ENCODE measurements at places on chromosomes 11 and 22. TPM values are rescaled to one million over a fixed set of nuclear protein-coding genes. Genes with fewer than 3 reads are reported as not detected.

DNA sequence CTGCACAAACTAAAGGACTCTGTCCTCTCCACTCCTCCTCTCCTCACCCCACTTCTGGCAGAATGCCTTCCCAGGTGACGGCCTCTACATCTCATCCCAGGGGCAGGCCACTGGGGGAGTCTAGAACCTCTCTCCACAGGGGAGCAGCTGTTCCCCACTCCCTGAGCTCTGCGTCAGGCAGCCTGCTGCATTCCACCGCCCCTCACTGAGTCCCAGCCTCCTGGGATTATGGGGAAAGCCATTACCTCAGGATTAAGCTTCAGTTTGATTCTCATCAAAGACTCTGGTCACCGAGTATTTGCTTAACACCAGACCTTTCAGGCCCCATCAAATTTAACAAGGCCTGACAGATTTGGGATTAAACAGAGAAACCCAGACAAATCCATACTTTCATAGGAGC lies 405.9 kb downstream of the NXPE2 start:
- no peak for DNase-seq

DNA sequence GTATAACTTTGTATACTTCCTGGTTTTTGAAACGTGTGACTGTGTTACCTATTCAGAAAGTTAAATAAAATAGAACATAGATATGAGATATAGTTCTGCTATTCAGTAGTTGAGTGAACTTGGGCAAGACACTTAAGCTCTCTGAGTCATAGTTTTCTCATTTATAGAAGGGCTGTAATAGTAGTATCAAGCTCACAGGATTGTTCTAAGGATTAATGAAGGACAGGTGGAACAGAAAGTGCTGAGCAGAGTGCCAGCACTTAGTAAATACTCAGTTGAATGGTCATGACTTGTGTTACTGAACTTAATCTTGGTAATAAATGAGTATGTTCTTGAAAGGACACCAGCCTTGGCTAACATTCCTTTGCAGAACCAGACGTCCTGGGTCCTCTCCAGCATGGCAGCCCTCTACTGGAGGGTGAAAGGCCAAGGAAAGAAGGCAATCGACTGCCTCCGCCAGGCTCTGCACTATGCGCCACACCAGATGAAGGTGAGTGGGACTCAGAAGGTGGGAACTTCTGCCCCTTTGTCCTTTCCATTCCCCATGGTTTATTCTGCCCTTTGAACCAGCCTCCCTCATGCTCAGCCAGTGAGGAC lies 131.2 kb downstream of the TTC17 start:
- no peak for DNase-seq

- peak; percentile 55 for DNase-seq
Observed at GRCh38 chr22:43985532-43985931, 30.3 kb downstream of the SAMM50 start.

GRCh38 chr11:126917531-126918204 lies 82.9 kb downstream of the KIRREL3 start:
- DNase-seq = no peak

The XPNPEP3 gene
- total RNA-seq = 18.5 TPM

GRCh38 chr11:99327066-99327465 lies 306.3 kb downstream of the CNTN5 start:
- no peak for DNase-seq

DNA sequence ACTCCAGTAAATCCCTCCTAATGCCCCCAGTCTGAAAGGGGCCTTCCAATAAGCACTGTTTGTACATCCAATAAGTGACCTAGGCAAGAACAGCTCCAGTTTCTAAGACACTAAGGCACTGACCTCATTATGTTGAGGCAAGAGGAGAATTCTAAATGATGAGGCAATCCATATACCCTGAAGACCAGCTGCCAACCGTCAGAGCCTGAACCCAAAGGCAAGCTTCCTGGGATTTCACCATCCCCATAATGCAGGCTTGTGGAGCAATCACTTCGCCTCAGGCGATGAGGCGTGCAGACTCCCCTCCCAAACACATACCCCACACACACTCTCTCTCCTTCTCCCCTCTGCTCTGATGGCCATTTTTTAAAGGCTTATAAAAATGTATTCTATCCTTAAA lies 49.5 kb downstream of the LGR4 start:
- no peak for DNase-seq

The MS4A1 gene
- 0.22 TPM for total RNA-seq

The C1QTNF5 gene
- total RNA-seq = 52.9 TPM

DNA sequence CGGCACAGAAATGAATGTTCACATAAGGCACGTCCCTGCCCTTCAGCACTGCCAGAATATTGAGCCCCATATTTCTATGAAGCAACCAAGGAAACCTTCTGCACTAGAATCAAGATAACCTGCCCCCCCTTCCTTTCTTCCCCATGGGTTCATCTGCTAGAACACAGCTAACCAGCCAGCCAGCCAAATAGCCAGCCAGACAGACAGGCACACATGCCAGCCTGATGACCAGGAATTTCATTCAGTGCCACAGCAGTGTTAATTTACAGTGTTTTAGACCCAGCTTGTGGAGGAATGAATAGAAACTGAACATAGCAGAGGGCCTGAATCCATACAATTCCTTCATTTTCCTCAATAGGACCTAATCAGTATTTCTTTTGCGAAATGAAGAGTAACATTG lies 57.0 kb downstream of the TENM4 start:
- no peak for DNase-seq

DNA sequence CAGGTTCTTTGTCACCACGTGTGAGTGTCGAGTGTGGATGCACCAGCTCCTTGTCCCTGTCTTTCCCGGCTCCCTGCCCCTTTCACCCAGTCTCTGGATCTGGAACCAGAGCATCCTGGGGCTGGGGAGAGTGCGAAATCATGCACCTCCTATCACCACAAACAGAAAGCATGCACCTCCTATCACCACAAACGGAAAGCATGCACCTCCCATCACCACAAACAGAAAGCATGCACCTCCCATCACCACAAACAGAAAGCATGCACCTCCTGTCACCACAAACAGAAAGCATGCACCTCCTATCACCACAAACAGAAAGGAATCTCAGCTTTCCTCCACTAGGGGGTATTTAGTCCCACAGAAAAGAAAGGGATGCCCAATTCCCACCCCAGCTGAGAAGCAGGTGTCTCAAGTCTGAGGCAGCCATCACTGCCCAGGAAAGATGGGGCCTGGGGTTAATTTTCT lies 5.9 kb upstream of the GLB1L3 start:
- no peak for DNase-seq

The SAA4 gene
- total RNA-seq = 4.1 TPM

The OR5B12 gene
- total RNA-seq = not detected

DNA sequence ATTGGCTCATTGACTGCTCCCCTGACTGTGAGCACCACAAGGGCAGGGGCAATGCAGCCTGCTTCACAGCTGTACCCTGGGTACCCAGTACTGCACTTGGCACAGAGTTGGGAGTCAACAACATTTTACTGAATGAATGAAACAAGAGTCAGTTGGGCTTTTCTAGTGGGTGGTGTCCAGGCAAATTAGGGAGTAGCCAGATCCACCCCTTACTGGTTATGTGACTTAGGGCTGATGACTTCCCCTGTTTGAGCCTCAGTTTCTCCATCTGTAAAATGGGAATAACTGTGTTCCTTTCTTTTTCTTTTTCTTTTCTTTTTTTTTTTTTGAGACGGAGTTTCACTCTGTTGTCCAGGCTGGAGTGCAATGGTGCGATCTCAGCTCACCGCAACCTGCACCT lies 23.1 kb downstream of the MIAT start:
- DNase-seq = peak; percentile 24

- DNase-seq = no peak
Observed at GRCh38 chr11:111764621-111765020, 1.6 kb downstream of the PPP2R1B start.

DNA sequence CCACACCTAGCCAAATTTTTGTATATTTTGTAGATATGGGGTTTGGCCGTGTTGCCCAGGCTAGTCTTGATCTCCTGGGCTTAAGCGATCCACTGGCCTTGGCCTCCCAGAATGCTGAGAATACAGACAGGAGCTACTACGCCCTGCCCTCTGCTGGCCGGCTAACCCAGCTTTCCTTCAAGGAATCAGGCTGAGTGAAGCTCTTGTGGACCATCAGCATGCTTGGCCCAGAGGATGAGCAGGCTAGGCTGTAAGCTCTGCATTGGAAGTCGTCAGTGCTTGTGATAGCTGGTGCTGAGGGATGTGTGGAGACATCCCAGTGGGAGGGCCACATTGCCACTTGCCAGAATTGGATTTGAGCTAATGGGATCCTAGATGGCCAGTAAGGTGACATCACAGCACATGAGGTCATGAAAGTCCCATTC lies 60.6 kb downstream of the MED15 start:
- DNase-seq = no peak

The FANCF gene
- 4.6 TPM for total RNA-seq

GRCh38 chr22:22219140-22219996 lies 25.2 kb upstream of the VPREB1 start:
- no peak for DNase-seq

DNA sequence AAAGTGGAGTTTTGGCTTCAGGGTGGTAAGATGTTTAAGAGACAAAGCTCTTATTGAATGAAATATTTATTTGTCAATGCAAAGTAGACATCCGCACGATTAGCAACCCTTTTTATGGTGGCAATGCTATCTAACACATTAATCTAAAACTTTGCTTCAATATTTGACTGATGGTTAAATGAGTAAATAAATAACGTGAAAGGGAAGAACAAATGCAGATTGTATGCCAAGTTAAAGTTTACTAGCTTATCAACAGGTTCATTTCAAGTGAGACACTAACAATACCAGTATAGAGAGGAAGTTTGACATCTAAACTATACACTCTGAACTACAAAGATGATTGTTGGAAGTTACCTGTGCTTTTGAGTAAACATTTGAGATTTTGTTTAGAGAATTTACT lies 50.1 kb downstream of the AASDHPPT start:
- no peak for DNase-seq

All from mesenteric fat pad (tissue), 1 donor.